ENCODE measurements at places on chromosomes 4 and X.

DNA sequence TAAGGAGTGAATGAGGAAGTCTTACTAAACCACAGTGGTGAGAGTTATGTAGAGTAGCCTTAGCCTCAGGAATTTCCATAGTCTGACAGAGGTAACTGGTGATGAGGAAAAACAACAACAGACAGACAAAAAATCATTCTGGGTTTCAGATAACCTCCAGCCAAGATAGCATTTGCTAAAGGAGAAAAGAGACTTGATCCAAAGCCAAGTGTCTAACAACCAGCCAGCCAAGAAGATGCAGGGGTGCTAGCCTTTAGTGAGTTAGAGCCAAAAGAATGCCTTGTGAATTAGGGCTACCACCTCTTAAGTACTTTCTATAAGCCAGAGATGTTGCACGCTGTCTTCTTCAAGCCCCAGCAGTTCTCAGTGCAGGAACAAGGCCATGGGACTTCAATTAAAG, 478.0 kb upstream of the CPEB2 start:
- no peak for DNase-seq

DNA sequence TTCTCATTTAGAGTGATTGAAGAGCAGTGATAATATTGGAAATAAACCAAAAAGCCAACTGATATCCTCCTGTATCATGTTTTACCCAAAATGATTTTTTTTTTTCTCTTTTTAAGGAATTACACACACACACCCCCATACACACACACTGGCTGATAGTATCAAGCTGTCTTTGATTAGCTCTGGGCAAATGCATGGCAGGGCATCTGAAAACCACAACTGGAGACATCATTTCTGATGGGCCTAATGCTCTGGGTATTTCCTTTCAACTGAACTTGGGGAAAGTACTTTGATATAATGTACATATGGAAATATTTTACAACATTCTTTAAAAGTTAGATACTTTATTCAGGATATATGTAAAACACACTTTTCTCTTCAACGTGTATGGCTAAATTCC, 14.2 kb upstream of the OSTC start:
- no peak for DNase-seq

- DNase-seq: no peak
Observed at GRCh38 chr4:163535657-163536056, 41.2 kb downstream of the TMA16 start.

DNA sequence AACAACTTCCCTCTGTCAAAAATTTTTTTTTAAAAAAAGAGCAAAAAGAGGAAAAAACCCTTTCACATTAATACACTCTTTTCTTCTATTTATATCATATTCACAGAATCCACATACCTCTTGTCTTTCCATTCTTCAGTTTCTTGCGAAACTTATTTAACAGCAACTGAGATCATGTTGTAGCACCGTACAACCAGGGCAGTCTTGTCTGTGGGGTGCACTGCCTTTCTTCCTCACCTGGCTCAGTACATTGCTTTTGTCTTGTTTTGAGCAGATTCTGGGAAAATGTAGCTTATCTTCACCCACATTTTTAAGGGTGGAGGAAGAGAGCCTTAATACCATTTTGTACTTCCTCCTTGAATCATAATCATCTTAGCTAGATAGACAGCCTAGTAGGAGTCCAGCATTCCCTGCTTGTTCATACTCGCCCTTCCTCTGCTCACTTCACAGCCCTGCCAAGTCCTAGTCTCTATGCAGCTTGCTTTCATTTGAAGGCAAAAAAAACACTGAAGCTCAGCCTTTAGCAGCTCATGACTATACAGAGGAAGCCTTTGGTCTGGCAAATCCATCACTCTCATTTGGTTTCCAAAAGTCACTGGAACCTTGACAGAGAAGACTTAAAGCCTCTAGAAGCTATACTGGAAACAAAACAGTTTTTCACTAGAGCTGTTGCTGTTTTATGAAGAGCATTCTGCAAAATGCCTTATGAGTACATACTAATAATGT, 140.6 kb upstream of the BANK1 start:
- DNase-seq: peak; percentile 29

DNA sequence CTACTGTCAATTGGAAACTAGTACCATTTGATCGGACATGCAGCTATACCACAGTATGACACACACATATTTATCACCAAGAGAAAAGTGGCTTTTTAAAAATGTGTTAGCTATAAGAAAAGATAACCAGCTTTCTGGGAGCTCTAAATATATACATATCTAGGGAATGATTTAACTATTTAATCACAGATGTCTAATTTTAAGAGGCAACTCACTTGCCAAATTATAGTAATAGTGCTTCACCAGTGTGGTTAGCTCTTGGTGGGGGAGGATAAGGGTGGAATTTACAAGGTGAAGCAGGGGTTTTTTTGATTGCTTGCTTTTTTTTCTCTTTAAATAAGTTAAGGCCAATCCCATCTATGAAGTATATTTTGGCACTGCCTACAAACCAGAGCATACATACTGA, 547.7 kb upstream of the DIPK2B start:
- no peak for DNase-seq

DNA sequence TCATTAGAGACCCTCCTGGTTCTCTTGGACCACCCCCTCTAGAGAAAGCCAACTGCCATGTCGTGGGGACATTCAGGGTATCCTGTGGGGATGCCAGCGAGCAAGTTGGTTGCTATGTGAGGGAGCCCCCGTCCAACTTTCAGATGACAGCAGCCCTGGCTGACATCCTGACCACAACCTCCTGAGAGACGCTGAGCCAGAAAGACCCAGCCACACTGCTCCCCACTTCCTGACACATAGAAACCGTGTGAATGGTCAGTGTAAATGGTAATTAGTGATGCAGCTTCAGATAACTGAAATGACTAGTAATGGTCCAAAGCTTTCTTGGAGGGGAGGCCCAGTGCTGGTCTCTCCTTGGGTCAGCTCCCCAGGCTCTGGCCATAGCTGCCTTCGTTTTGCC, 10.8 kb downstream of the CLCN4 start:
- no peak for DNase-seq

DNA sequence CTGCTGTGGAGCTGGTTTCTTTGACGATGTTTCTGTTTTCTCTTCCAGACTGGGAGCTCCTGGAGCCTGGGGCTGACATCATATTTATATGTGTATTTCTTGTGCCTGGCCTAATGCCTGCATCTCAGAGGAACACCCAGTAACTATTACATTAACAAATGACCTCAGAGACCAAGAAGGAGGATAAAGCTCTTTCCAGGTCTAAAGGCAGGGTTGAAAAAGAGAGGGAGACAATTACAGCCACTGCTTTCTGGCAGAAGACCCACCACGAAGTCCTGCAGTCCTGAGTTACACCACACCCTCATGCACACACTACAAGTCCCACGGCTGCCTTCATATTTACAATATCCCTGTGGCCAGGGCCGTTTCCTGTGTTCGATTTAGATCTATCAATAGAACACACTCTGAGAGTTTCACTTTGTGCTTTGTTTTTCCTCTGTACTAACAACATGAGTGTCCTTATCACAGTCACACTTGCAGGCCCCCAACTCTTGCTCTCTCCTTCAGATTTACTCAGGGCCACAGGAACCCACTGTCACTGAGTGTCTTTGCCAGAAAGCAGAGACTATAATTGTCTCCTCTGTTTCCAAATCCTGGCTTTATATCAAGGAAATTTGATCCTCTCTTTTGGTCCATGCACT, 535.5 kb downstream of the MID1IP1 start:
- no peak for DNase-seq

DNA sequence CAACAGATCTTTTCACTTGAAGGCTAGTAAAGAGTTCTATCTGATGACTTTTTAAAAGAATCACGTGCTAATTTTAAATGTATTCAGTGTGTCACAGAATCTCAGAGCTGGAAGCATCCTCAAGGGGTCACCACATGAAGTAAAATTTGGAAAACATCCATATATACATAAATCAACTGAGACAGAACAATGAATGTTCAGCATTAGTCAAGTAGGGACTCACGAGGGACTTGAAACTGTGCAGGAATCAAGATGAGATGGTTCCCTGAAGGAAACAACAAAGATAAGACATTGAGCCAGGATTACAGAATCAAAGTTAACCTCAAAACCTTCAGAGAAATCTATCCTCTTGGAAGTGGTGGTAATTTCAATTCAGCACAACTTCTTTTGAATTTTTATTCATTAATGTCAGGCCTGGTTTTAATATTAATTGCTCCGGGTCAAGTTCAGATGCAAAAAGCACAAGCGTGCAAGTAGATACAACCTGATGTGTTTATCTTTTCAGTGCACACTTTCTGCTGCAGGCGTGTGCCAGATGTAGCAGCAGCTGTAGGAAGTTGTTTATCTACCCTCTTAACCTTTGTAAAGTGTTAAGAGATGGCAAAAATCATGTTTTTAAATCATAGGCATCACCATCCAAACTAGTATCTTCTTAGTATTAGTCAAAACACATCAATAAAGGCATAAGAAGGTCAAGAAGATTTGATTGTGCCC, 87.7 kb upstream of the SRD5A3 start:
- DNase-seq: no peak

GRCh38 chr4:152279234-152279566, 256.7 kb downstream of the FBXW7 start:
- no peak for DNase-seq

GRCh38 chrX:115988825-115989224, 181.7 kb upstream of the AGTR2 start:
- DNase-seq: no peak

DNA sequence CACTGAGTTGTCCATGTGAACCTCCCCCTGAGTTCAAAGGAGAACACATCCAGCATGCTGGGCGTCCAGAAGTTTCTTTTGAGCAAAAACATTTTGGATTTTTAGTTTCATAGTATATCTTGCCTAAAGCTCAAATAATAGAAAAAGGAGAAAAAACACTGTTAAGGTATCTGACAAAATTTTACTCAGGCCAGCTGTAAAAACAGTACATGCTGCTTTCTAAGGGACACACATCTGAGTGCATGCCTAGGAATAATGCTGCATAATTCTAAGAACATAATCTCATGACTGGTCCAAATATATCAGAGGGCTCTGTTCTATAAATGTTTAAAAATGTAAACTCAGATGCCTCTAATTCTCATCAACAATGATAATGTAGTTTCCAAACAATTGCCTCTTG, 561.3 kb upstream of the INTU start:
- DNase-seq: no peak

DNA sequence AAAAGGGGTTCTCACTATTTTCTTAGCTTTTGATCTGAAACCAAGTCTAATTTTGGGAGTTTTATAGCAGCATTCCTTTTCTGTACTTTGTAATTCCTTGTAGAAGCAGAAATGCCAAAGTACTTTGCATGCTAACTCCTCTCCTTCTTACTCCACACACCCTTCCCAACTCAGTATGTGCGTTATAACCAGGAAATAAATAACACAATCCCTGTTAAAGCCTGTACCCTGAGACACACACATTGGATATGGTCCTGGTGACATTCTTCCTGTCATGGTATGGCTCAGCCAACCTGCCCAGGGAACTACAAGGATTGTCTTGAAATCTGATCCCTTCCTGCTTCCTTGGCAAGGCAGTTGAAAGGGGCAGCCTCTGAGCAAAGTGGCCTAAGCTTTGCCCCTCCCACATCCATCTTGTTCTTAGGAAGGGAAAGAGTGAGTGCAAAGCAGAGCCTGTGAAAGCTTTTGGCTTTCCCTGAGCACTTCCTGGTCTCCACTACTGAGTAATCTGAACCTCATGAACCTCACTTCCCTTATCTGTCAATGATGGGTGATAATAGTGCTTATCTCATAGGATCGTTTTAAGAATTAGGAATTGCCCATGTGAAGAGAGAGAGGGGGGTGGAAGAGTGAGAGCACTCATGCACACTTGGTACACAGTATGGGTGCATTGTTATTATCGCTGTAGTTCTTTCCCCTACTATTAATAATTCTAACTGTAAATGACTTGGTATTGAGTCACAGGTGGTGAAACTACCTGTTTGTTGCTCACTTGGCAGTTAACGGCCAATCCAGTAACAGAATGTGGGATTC, 109.3 kb downstream of the AFF2 start:
- no peak for DNase-seq

- no peak for DNase-seq
Observed at GRCh38 chr4:24795666-24796381, 451 bp downstream of the SOD3 start.

Measured in GM03348 (cell line).